ENCODE measurements at places on chromosomes 1 and 21. TPM values are rescaled to one million over a fixed set of nuclear protein-coding genes. Genes with fewer than 3 reads are reported as not detected.

Gene EPS8L3
- total RNA-seq, result not detected

Gene SPRR3
- total RNA-seq, result not detected

Gene EVA1C
- 14.1 TPM for total RNA-seq

Gene RORC
- not detected for total RNA-seq

Gene PLA2G2C
- total RNA-seq, result not detected
